Stimulated activated naive CD8-positive, alpha-beta T cell treated with anti-CD3 and anti-CD28 coated beads, Interleukin-15, Interleukin-2, amounts not matched to agents 100 U/mL and 50 U/mL, for 24 hours (primary cell): ENCODE measurements at places on chromosomes 13 and 19.
A peak's percentile ranks its signal among the peaks of the same experiment; 100 is the strongest.

GRCh38 chr19:35977446-35978222 is 17.4 kb upstream of the SDHAF1 start:
- peak; percentile 41 for DNase-seq

GRCh38 chr13:113848431-113849260 is 15.2 kb downstream of the GAS6 start:
- DNase-seq, result no peak

GRCh38 chr19:52170863-52171320 is 529 bp downstream of the ZNF836 start:
- peak; percentile 30 for DNase-seq

- DNase-seq, result no peak
These were observed 5.2 kb downstream of the CADM4 start for GRCh38 chr19:43634506-43634871.

DNA sequence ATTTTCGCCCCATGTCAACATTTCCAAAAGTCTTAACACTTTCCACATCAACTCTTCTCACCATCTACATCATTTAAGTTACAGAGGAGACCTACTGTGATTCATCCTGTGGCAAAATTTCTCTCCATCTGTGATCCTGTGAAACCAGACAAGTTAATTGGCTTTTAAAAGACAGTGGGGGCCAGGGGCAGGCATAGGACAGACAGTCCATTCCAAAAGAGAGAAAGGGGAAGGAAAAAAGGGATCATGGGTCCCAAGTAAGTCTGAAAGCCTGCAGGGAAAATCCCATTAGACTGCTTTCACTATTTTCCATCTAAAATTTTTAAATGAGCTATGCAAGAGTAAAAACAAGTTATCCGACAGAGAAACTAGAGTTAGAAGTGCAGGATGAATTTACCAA is 121.0 kb downstream of the MRPL57 start:
- DNase-seq, result no peak

DNA sequence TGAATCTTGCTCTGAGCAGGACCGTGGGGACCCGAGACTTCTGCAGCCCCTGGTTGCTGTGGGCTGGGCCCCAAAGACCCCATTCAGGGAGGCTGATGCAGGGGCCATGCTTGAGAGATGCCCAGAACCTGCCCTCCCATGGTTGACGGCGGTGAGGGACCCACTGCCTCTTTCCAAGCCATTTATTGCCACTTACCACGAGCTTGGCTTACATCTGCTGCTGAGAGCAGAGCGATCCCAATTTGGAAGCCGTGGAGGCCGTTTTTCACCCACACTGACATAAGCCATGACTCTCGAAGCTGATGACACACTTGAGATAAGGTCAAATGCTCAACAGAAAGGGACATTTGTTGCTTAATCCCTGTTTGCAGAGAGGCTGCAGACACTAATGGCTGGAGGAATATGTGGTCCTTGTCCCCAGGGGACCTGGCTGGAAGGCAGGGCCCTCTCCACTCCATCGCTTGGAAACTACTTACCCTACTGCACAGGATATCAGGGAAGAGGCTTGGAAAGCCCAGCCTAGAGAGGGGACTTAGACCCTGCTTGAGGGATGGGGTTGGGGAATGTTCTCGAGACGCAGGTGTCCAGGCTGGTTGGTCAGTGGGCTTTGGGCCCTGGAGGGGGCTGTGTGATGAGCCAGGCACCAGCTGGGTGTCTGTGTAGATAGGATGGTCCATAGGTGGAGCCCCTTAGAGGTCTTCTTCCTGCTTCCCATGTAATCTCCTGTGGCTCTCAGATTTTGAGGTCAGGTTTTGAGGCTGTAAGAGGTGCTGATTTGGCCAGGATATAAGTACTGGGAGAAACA is 15.3 kb downstream of the ZNF536 start:
- DNase-seq, result no peak

DNA sequence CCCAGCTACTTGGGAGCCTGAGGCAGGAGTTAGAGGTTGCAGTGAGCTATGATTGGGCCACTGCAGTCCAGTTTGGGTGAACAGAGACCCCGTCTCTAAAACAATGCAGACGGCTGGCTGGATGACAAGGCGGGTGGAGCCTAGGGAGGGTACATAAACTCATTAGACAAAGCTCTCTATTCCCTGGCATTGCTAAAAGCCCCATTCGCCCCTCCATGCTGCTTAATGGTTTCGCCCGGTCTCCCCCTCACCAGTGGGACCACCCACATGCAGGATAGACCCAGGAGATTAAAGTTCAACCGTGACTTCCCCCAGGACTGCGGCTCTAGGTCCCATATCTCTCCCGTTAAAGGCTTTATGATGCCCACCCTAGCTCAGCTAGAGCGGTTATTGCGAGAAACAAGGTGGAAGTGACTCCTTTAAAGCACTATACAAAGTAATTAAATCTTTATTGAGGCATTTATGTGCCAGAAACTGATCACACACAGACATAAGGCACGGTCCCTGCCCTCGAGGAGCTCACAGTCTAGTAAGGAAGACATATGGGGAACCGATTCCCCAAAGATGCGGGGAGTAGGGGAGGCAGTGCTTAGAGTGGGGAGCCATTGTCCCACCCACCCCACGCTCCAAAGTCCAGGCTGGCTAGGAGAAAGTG is 4.9 kb downstream of the LYPD3 start:
- no peak for DNase-seq

- DNase-seq, result peak; percentile 23
These were observed 5.7 kb downstream of the POU2F2 start for GRCh38 chr19:42126574-42126973.

DNA sequence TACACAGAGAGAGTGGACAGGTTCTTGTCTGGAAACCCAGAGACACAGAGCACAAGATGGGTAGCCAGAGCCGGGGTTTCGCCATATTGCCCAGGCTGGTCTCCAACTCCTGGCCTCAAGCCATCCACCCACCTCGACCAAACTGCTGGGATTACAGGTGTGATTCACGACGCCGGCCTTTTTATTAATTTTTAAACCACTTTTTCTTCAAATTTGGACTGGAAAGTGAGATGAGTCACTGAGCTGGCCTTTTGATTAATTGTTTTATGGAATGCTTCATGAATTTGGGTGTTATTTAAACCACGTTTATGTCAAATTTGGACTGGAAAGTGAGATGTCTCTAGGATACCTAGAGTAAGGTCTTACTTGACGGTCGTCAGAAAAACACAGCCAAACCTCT is 12.1 kb upstream of the IGFL1 start:
- DNase-seq, result no peak

DNA sequence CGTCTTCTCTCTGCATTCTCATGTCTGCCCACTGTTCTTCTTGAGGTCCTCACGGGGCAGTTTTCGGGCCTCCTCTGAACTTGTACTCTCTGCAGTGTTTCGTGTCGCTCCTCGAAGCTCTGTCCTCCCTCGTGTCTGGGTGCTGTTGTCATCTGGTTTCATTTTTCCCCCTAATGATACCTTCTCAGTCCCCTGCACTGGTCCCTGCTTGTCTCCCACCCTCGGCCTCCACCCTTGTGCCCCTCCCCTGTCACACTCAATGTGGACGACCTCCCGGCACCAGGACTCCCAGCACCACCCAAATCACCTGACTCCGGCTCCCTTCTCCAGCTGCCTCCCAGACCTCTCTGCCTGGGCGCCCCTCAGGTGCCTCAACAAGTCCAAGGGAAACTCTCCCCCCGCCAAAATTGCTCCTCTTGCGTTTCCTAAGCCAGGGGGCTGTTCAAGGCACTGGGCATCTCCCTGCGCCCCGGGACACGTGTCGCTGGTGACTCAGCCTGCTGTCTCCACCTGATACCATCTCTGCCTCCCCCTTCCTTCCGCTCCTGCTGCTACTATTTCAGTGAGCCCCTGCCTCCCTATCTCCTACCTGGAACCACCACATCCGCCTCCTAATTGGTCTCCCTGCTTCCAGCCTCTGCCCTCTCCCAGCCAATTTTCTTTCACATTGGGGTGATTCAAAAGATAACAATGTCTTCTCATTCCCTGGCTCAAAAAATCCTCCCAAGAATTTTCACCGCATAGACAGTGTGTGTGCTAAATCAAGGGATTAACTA is 49.5 kb downstream of the RFX2 start:
- peak; percentile 46 for DNase-seq

DNA sequence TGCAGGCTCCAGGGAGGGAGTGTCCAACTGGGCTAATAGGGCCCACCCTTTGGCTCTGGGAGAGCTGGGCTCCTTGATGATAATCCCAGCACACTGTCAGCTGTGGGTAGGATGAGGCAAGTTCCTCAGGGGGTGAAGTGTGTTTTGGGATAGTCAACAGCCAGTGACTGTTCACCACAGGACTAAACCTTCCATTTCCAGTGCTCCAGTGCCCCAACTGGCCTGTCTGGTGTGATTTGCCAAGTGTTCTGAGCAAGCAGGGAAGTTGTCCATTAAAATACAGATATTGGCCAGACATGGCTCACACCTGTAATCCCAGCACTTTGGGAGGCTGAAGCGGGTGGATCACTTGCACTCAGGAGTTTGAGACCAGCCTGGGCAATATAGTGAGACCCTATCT is 150.9 kb downstream of the TM9SF2 start:
- no peak for DNase-seq

DNA sequence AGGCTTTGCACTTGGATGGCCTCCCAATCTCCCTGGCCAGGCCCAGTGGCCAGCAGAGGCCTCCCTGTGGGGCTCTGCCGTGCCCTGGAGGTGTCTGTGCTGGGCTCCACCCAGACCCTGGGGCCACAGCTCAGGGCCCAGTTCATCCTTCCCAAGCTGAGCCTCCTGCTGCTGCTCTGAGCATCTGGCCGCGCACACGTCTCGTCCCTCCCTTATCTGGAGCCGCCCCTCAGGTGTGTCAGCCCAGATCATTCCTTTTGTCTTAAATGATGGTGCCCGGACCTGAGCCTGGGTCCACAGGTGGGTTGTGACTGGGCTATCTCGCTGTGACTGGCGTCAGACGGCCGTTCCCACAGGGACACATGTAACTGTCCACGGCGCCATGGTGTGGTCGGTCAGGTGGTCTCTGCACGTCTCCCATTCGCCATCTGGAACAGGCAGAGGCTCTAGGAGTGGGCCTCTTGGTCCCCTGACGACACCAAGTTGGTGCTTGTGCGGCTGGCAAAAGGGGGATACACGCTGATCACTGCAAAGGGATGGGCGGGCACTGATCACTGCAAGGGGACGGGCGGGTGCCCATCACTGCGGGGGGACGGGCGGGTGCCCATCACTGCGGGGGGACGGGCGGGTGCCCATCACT is 14.3 kb upstream of the ZNF554 start:
- DNase-seq, result no peak

DNA sequence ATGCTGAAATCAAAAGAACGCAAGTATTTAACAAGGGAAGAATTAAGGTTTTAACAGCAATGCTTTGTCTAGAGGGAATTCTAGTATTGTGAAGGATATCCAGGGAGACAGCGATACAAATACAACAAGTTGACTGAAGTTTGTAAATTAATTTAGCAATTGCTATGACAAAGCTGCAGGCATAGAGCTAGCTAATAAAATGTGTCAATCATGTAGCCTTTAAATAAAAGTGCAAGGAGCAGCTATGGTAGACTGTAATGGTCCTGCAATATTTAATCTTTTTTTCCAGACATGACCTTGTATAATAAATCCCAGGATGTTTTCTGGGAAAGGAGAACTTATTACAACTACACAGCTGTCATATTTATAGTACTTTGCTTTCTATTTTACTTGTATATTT is 779.3 kb downstream of the SLITRK5 start:
- DNase-seq, result no peak

GRCh38 chr13:112134391-112135075 is 67.6 kb downstream of the SOX1 start:
- no peak for DNase-seq

GRCh38 chr13:51793570-51794271 is 10.2 kb downstream of the DHRS12 start:
- DNase-seq, result peak; percentile 49
